ENCODE measurements at places on chromosomes 7 and 10. TPM values are rescaled to one million over a fixed set of nuclear protein-coding genes. Genes with fewer than 3 reads are reported as not detected.

DNA sequence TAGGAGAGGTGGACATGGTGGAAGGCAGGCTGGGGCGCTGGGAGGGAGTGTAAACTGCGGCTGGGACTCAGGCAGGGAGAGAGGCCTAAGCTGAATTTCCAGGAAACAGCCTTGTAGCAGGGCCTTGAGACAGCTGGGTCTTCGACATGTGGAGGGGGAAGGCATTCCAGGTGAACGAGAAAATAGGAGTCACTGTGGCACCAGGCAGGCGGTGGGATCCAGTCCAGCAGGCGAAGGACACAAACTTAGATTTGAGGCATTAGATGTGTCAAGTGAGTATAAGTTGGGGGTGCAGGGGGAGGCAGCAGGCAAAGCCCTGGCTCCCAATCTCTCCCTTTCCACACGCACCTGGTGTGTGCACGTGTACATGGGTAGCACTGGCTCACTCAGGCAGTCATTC, 105.3 kb downstream of the PTPN20 start:
- H3K27me3 ChIP-seq = peaks cover 22% of the 10 kb centered on the region
- H3K4me1 ChIP-seq = peaks cover 4% of the 10 kb centered on the region
- H3K27ac ChIP-seq = no peak overlapping the region
- H3K4me3 ChIP-seq = no peak overlapping the region
- H3K36me3 ChIP-seq = no peaks in the 10 kb centered on the region

DNA sequence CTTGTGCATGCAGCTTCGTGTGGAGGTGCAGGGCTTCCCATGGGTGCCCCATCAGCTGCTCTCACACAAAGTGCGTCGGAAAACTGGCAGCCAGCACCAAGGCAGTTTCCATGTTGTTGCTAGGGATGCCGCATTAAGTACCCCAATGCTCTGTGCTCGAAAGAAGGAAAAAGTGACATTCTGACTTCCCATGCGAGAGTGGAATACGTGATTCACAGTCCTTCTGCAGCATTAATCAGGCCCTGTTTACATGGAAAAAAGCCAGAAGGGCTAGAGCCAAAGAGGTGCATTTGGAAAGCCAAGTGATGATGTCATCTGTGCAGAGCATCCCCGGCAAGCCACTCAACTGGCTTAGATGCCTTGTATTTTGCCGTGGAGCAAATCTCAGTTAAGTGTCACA, 258.3 kb downstream of the GATA3 start:
- H3K4me3 ChIP-seq = no peak overlapping the region
- no peaks in the 10 kb centered on the region for H3K36me3 ChIP-seq
- peak; percentile 24 for DNase-seq
- H3K4me1 ChIP-seq = no peaks in the 10 kb centered on the region
- H3K27ac ChIP-seq = no peak overlapping the region

DNA sequence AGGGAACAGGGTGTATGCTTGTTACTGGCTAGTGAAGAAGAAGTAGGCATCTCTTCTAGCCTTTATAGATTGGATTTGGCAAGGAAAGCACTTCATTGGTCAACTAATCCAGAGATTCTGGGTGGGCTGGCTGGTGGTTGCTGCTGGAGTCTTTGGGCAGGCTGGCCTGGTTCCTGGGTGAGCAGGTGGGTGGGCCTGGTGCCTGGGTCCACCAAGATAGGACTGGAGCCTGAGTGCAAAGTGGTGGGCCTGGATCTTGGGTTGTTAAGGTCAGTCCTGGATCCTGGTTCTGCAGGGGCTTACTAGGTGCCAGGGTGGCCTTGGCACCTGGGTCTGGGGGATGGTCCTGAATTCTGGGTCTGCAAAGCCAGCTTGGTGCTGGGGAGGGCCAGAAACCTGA, 482.4 kb upstream of the GHITM start:
- no peaks in the 10 kb centered on the region for H3K4me1 ChIP-seq
- H3K36me3 ChIP-seq = no peaks in the 10 kb centered on the region
- no peak overlapping the region for H3K27ac ChIP-seq
- no peaks in the 10 kb centered on the region for H3K27me3 ChIP-seq

GRCh38 chr10:101467286-101467770, 113.4 kb downstream of the BTRC start:
- H3K27me3 ChIP-seq = no peaks in the 10 kb centered on the region
- H3K4me1 ChIP-seq = peaks cover 2% of the 10 kb centered on the region
- H3K4me3 ChIP-seq = no peak overlapping the region
- peak; percentile 78 for DNase-seq

MYOZ1 gene
- total RNA-seq = 0.18 TPM

DNA sequence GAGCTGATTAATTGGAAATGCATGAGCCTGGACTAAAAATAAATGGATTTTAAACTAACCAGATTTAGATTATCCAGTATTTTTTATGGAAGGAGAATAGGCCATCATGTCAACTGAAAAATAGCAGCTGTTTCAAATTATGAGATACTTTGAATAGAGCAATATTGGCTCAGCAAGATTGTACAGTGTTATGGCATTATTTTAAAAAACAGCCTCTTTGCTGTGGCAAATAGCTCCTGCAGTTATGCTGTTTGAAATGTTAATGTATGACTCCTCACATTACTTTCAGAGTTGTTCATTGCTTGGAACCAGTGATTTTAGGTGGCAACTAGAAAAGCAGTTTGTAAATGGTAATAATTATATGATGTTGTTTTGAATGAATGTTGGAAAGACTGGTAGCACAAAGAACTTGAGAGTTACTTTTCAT, 244.5 kb downstream of the KIAA1217 start:
- no peaks in the 10 kb centered on the region for H3K36me3 ChIP-seq
- no peak overlapping the region for H3K27ac ChIP-seq
- DNase-seq = peak; percentile 37
- H3K4me3 ChIP-seq = no peak overlapping the region
- peaks cover 14% of the 10 kb centered on the region for H3K4me1 ChIP-seq

- H3K27ac ChIP-seq = no peak overlapping the region
- no peaks in the 10 kb centered on the region for H3K36me3 ChIP-seq
Observed at GRCh38 chr7:108488768-108489538, 32.7 kb upstream of the NRCAM start.

SLC35G1 gene
- total RNA-seq = 3.9 TPM

AGR3 gene
- not detected for total RNA-seq

- H3K4me3 ChIP-seq = no peak overlapping the region
- H3K27ac ChIP-seq = no peak overlapping the region
- H3K36me3 ChIP-seq = no peaks in the 10 kb centered on the region
- no peak for DNase-seq
Observed at GRCh38 chr10:128751284-128751683, 625.1 kb upstream of the MKI67 start.

- peak overlapping the region; percentile 95 for H3K27ac ChIP-seq
- H3K27me3 ChIP-seq = no peaks in the 10 kb centered on the region
- peaks cover 38% of the 10 kb centered on the region for H3K4me1 ChIP-seq
- H3K36me3 ChIP-seq = peaks cover 13% of the 10 kb centered on the region
Observed at GRCh38 chr7:43646603-43647338, 63.9 kb downstream of the STK17A start.

DNA sequence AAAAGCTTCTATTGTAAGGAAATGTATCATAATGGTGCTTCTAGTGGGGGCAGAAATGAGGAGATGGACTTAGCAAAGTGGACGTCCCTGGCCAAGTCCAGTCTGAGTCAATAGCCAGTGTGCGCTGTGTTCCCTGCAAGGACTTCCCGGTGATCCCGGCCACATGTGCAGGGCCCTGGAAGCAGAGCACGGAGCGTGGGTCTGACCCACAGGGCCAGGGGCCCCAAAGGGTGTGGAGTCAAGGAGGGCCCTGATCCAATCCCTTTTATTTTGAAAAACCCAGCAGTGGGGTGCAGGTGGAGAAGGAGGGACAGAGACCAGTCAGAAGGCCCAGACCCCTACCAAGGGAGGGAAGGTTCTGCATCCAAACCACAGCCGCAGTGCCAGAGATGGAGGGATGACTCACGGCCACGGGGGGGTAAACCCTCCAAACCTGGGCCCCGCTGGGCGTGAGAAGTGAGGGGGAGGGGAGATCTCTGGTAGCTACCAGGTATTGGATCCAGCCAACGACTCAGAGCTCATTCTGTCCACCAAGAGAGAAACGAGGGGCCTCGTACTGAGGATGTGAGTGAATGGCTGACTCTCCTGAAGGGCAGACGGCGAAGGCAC, 57.2 kb upstream of the VIPR2 start:
- H3K36me3 ChIP-seq = no peaks in the 10 kb centered on the region
- no peaks in the 10 kb centered on the region for H3K27me3 ChIP-seq
- no peak overlapping the region for H3K27ac ChIP-seq
- H3K4me1 ChIP-seq = no peaks in the 10 kb centered on the region
- H3K4me3 ChIP-seq = no peak overlapping the region

PIK3CG gene
- total RNA-seq = under 0.01 TPM

NACAD gene
- 0.56 TPM for total RNA-seq

- no peak overlapping the region for H3K27ac ChIP-seq
- no peaks in the 10 kb centered on the region for H3K36me3 ChIP-seq
- no peaks in the 10 kb centered on the region for H3K27me3 ChIP-seq
Observed at GRCh38 chr7:17472518-17472917, 174.1 kb downstream of the AHR start.

DNA sequence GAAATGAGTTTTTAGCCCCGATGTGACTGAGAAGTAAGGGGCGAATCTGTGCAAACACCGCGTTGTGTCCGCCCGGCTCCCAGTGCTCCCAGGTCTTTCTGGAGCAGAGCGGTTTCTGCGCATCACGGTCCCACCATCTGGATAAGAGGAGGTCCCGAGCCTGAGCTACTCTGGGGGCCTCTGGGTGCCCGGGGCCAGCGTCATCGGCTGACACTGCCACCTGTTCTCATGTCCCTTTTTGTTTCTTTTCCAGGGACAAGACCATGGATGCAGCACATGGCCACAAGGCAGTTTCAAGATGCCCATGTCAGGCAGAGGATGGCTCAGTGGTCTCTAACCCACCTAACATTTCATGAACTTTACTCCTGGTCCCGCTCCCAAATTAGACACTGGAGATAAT, 24.9 kb downstream of the KLF6 start:
- peaks cover 12% of the 10 kb centered on the region for H3K4me1 ChIP-seq
- no peaks in the 10 kb centered on the region for H3K27me3 ChIP-seq
- no peak overlapping the region for H3K4me3 ChIP-seq
- no peaks in the 10 kb centered on the region for H3K36me3 ChIP-seq
- H3K27ac ChIP-seq = no peak overlapping the region

DNA sequence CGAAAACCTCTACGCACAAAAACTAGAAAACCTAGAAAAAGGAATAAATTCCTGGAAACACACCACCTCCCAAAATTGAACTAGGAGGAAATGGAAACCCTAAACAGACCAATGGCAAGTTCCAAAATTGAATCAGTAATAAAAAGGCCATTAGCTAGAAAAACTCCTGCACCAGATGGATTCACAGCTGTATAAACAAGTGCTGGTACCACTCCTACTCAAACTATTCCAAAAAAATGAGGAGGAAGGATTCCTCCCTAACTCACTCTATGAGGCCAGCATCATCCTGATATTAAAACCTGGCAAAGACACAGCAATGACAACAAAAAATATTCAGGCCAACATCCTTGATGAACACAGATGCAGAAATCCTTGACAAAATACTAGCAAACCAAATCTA, 228.2 kb downstream of the CHRM2 start:
- DNase-seq = peak; percentile 52
- H3K27ac ChIP-seq = no peak overlapping the region
- no peaks in the 10 kb centered on the region for H3K27me3 ChIP-seq
- H3K4me3 ChIP-seq = no peak overlapping the region

GRCh38 chr7:81459485-81459884, 310.4 kb downstream of the HGF start:
- H3K4me3 ChIP-seq = no peak overlapping the region
- H3K36me3 ChIP-seq = no peaks in the 10 kb centered on the region
- no peak overlapping the region for H3K27ac ChIP-seq
- no peaks in the 10 kb centered on the region for H3K4me1 ChIP-seq
- no peak for DNase-seq

DNA sequence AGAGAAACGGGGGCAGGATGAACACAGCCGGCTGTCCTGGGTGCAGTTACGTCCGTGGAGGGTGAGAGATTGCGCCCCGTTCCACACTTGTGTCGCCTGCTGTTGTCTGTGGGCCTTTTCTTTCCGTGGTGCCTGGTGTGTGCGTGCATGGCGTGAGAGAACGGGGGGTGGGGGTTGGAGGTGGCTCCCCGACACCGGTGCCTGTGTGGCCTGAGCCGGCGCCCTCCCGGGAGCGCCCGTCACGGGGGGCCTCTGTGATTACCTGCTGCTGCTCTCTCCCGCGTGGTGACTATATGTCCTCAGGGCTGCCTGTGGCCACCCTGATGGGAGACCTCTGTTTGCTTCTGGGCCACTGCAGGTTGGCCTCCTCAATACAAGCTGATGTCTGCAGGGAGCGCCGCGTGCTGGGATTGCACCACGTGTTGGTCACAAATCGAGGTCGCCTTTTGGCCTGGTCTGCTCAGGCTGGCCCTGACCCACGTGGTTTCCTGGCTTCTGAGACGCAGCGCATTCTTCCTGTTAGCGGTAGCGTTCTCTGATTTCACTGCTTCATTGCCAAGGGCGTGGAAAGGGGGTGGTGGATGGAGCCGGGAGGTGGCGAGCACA, 10.9 kb upstream of the AP5Z1 start:
- peaks cover 76% of the 10 kb centered on the region for H3K36me3 ChIP-seq
- no peak for DNase-seq
- H3K27me3 ChIP-seq = no peaks in the 10 kb centered on the region
- no peak overlapping the region for H3K27ac ChIP-seq
- H3K4me3 ChIP-seq = no peak overlapping the region

TMEM225B gene
- total RNA-seq = 0.54 TPM

PLA2G12B gene
- not detected for total RNA-seq

GPR26 gene
- not detected for total RNA-seq

GRCh38 chr7:155509725-155510551, 36.4 kb downstream of the CNPY1 start:
- no peaks in the 10 kb centered on the region for H3K36me3 ChIP-seq
- no peak for DNase-seq
- no peak overlapping the region for H3K4me3 ChIP-seq

THSD7A gene
- total RNA-seq = 0.18 TPM

NUTM2E gene
- not detected for total RNA-seq

DNA sequence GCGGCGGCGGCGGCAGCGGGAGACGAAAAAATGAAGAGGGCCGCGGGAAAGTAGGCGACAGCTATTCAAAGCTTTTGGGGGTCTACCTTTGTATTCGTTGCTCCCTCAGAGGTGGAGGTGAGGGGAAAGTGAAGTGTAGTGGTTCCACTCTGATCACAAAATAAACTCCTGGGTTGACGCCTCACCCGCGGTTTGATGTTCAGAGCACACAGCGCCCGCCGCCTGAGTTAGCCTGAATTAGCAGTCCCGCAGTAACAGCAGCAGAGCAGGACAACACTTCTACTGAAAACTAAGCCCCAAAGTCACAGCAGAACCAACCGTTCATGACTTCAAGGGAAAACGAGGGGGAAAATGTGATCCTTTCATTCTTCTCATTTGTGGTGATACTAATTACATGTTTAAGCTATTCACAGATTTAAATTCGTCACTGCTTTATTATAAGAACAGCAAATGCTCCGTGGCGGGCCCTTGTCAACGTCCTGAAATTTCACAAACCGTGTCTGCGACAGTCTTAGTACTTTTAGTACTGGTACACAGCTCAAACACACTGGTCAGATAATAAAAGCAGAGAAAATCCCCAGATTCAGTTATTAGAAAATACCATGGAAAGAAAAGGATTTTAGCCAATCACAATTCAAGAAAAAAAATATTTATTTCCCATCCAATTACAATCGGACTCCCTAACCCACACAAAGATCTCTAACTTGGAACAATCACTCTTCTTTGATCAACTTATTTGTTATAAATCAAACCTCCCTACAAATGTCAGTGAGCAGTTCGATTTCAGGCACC, 563 bp upstream of the JMJD1C start:
- H3K27ac ChIP-seq = peak overlapping the region; percentile 90
- peak; percentile 55 for DNase-seq
- H3K4me3 ChIP-seq = peak overlapping the region; percentile 90
- peaks cover 4% of the 10 kb centered on the region for H3K4me1 ChIP-seq
- no peaks in the 10 kb centered on the region for H3K36me3 ChIP-seq
- H3K27me3 ChIP-seq = no peaks in the 10 kb centered on the region

GRCh38 chr10:13775786-13776775, 189.3 kb downstream of the PRPF18 start:
- H3K4me3 ChIP-seq = no peak overlapping the region
- no peaks in the 10 kb centered on the region for H3K27me3 ChIP-seq

All from IMR-90 (cell line).